ENCODE measurements at places on chromosomes 12 and 14. TPM values are rescaled to one million over a fixed set of nuclear protein-coding genes. Genes with fewer than 3 reads are reported as not detected.

KCNC2 gene
- total RNA-seq, result not detected

TBX5 gene
- total RNA-seq, result not detected

CCDC197 gene
- total RNA-seq, result 0.37 TPM

TCTN1 gene
- total RNA-seq, result 6.4 TPM

PLEK2 gene
- 6.8 TPM for total RNA-seq

CARMIL3 gene
- 2.1 TPM for total RNA-seq

NGB gene
- not detected for total RNA-seq

GPRC5A gene
- 2.9 TPM for total RNA-seq

TMTC3 gene
- total RNA-seq, result 6.9 TPM

MLF2 gene
- 132 TPM for total RNA-seq

CPNE6 gene
- total RNA-seq, result not detected

ELK3 gene
- total RNA-seq, result 31.3 TPM

P2RX4 gene
- total RNA-seq, result 45.3 TPM

JPH4 gene
- not detected for total RNA-seq

SLC6A15 gene
- 0.78 TPM for total RNA-seq

C12orf54 gene
- total RNA-seq, result not detected

TMBIM4 gene
- 48.9 TPM for total RNA-seq

INSM2 gene
- not detected for total RNA-seq

KRT79 gene
- not detected for total RNA-seq

SLC17A8 gene
- not detected for total RNA-seq

TEX52 gene
- 0.35 TPM for total RNA-seq

DACT1 gene
- 2.5 TPM for total RNA-seq

IL26 gene
- 8.0 TPM for total RNA-seq

Measured in activated T-helper 17 cell treated with anti-CD3 and anti-CD28 coated beads, Interleukin-2, amount 50 U/mL, for 72 hours (primary cell).